NCI-H2081 treated with DMSO at 0.1 percent for 48 hours (cell line): ENCODE measurements at places on chromosomes 11 and 22.

GRCh38 chr22:38504731-38505540, 1.2 kb downstream of the DDX17 start:
- no peak for DNase-seq

GRCh38 chr11:96147906-96148486, 195.0 kb downstream of the MAML2 start:
- DNase-seq = no peak

DNA sequence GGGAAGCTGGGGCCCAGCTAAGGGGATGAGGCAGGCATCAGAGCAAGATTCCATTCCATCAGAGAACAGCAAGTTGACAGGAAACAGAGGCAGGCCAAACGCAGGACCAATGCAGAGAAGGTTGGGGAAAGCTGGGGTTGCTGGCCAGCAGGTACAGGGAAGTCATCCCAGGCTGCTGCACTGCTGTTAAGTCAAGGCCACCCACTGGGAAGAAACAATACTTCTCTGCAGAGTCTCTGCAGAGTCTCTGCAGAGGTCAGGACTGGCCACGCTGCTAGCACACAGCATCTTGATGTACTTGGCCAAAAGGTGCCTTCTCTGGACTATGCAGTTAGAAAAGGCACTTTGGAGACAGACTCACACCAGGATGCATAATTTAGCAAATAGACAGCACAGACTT, 68.5 kb upstream of the CSNK2A3 start:
- DNase-seq = no peak

DNA sequence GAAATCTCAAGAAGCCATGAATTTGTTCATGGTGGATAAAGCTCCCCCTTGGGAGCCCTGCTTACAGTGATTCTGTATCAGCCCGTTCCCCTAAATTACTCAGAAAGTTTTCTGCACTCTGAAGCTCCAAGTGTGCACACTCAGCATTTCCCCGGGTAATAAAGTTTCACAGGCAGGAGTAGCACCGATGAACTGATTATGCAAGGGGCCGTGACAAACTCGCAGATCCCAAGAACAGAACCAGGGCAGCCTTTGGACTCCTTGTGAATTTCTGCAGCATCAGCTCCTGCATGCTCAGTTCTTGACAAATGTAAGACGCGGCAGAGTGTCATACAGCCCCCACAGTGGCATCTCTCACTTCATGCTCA, 73.5 kb downstream of the COMMD9 start:
- DNase-seq = no peak

GRCh38 chr11:45319077-45319476, 32.9 kb upstream of the SYT13 start:
- DNase-seq = no peak

- DNase-seq = no peak
Observed at GRCh38 chr22:48207919-48208535, 1445.6 kb downstream of the TBC1D22A start.

- no peak for DNase-seq
Observed at GRCh38 chr22:40076702-40077645, 82.2 kb downstream of the FAM83F start.

GRCh38 chr22:33429281-33429680, 371.1 kb upstream of the SYN3 start:
- no peak for DNase-seq

DNA sequence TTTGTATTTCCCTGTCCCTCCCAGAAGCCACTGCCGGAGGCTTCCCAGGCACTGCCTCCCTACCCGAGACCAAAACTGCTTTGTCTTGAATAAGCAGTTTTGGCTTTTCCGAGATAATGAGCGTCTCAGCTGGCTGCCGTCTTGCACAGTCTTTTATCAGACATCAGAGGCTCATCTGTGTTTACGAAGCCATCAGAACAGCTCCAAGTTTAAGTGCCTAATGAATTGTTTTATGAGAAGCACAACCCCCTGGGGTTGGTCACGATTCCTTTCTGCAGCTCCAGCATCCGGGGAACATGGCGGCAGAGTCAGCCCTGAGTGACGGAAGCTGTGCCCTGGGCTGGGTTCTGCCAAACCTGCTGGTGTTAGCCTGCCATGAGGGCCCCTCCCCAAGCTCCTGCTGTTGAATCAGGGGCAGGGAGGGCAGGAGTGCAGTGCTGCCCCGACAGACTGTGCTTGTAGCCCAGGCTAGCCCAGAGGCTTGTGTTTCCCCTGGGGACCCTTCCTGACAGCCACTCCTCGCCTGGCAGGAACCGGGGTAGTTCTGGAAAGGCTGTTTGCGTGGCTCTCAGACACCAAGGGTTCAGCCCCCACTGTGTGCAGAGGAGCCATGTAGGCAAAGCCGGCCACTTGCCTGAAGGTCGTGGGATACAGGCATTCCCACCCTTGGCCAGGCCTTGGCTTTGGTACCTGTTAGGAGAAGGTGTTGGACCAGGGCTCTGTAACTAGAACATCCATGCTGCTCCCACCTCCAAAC, 96.1 kb downstream of the MORC2 start:
- DNase-seq = no peak

DNA sequence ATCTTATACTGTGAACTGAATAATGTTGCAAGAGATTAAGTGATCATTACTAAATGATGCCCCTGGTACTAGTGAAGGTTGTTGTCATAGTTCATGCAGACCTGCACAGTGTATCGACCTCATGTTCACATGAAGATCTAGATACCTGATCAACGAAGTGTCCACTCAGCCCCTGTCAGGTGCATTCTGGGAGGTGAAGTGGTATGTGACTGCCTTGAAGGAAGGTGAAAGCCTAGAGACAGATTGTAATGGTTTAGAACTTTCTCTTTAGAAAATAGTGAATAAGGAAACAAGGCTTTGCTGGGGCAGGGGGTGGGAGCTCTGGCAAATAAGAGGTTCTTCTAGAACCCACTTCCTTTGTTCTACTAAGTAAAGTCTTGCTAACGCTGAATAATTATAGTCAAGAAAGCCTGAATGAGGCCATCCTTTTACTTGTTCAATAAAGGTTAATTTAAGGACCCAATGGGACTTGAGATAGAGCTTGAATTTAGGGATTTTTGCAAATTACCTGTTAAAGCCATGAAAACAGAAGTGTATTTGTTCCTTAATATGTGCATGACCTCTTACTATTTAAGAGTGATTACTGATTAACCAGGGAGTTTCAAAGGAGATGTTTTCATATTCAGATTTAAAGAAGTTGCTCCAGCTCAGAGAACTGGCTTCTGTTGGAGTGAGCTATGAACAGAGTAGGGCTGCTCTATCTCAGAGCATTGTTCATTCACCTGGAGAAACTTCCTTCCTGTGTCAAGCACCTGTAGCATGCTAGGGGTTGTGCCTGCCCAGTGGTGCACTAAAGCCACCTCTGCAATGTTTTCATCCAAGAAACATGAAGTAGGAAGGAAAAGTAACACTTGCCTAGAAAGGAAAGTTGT, 45.3 kb downstream of the C22orf31 start:
- DNase-seq = no peak

- DNase-seq = no peak
Observed at GRCh38 chr11:23413057-23413456, 552.8 kb upstream of the CCDC179 start.

- no peak for DNase-seq
Observed at GRCh38 chr11:13207665-13208594, 69.7 kb upstream of the BMAL1 start.

GRCh38 chr11:88353835-88354496, 16.4 kb upstream of the CTSC start:
- DNase-seq = no peak

DNA sequence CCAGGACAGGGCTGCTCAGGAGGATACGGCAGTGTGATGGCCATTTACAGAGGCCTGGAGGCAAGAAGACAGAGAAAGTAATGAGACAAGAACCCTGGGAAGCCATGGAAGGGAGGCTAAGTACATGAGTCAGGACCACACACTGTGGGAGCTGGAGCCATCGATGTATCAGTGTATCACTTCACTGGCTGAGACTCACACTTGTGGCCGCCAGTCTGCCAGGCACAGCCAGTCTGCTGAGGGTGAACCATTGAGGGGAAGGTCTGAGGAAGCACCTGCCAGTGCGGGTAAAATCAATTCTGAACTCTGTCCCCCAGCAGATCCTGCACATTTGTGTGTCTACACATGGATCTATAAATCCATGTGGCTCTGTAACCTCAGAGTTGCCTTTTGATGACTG, 195.6 kb downstream of the GRIK4 start:
- DNase-seq = no peak

GRCh38 chr11:66835768-66836405, 7.4 kb upstream of the RCE1 start:
- DNase-seq = no peak

GRCh38 chr11:70290361-70291065, 20.0 kb downstream of the PPFIA1 start:
- no peak for DNase-seq

DNA sequence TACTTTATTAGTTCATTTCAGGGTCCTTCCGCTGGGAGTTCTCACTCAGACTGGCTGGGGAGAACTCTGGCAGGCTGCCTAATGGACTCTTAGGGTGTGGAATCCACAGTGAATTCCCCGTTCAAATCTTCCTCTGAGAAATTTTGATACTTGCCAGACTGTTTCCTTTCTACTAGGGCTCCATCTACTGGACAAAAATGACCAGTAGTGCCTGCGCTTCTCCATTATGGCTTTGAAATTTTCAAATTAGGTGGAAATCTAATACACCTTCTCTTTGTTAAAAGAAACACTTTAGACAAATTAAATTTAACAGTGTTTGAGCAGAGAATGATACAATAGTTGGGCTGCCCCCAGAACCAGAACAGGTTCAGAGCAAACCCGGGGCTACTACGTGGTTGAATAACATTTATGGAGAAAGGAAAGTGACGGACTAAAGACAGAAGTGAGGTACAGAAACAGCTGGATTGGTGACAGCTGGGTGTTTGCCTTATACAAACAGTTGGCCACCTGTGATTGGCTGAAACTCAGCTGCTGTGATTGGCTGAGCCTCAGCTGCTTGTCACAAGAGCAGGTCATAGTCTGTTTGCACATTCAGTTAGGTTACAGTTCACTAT, 52.9 kb upstream of the FDX1 start:
- DNase-seq = peak; percentile 89

GRCh38 chr11:57345555-57346211, 7.5 kb downstream of the P2RX3 start:
- DNase-seq = peak; percentile 12

- DNase-seq = no peak
Observed at GRCh38 chr22:38177044-38177443, 4.6 kb downstream of the PLA2G6 start.

DNA sequence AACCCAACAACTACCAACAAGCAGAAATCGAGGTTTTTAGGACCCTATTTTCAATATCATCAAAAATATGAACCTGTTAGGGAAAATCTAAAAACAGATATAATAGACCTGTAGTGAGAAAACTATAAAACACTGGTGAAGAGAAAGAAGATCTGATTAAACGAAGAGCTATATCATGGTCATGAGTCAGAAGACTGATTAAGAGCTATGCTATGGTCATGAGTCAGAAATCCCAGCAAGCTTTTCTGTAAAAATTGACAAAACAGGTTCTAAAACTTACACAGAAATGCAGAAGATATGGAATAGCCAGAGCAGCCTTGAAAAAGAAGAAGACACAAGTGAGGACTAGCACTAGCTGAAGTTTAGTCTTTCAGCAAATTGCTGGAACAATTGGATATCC, 345.0 kb downstream of the TBC1D22A start:
- no peak for DNase-seq

- DNase-seq = no peak
Observed at GRCh38 chr22:41524251-41524661, 20.0 kb downstream of the POLR3H start.

GRCh38 chr11:78313181-78313795, 104.3 kb downstream of the GAB2 start:
- DNase-seq = peak; percentile 62

DNA sequence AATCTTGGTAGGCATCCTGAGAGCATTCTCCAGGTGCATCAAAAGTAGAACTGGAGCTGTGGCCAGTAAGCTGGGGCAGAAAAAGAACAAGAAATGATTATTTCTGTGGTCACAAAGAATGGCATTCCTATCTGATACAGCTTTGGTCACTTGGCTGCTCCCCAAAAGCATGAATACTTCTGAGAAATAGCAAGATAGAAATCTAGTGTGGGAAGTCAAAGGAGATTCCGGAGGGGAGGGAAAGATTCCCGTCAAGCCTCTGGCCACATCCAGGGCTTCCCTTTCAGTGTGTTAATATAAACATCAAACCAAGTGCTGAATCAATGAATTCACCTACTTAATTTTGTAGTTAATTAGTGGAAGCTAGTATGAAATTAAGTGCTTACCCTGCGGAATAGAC, 1185.4 kb downstream of the LRRC4C start:
- no peak for DNase-seq
